CD4-positive, alpha-beta T cell treated with Interleukin-6 at 100 ng/mL for 8 hours (primary cell): ENCODE measurements at places on chromosomes 11 and 22.

GRCh38 chr11:119365071-119365591 is 16.4 kb downstream of the USP2 start:
- no peak for DNase-seq

GRCh38 chr11:1204381-1205101 is 18.3 kb upstream of the MUC5B start:
- DNase-seq = no peak

- DNase-seq = no peak
These were observed 68.0 kb downstream of the ETS1 start for GRCh38 chr11:128519338-128519737.

DNA sequence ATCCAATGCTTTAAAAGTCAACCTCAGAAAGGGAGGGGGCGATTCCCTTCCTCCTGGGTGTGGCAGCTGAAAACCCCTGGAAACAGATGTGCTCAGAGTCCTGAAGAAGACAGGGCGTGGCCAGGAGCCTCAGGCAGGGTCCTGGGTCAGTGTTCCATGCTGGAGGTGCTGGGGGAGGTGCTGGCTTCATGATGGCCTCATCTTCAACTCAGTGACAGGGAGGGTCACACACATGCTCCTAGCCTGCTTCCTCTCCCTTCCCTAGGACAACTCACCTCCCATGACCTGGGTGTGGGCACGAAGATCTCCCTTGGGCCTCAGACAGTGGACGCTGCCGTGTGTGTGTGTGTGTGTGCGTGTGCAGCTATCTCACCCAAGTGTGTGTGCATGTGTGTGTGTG is 245.6 kb upstream of the B3GAT1 start:
- no peak for DNase-seq

GRCh38 chr11:35507688-35508087 is 17.7 kb downstream of the PAMR1 start:
- no peak for DNase-seq
